ENCODE measurements at places on chromosomes 5 and 9.

DNA sequence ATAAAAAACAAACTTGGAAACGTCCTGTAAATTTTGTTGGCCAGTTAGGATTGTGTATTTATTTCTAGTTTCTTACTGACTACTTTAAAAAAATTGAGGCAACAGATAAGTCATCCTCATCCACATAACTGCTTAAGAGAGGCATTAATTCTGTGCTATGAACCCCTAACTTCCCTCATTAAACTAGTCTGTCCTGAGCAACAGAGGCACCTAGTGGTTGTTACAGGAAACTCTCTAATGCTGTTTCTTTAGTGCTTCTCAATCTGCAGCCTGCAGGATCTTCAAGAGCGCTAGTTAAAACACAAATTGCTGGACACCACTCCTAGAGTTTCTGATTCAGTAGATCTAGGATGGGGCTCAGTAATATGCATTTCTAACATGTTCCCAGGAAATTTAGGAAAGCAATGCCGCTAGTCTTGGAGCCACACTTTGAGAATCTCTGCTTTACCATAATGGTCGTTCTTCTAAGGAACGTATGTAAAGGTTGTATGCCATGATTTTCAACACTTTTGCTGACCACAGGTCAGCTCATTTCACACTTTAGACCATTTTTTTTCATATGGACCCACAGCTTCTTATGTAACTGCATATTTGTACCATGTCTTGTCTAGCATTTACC lies 410.1 kb upstream of the SMARCA2 start:
- no peak for DNase-seq

DNA sequence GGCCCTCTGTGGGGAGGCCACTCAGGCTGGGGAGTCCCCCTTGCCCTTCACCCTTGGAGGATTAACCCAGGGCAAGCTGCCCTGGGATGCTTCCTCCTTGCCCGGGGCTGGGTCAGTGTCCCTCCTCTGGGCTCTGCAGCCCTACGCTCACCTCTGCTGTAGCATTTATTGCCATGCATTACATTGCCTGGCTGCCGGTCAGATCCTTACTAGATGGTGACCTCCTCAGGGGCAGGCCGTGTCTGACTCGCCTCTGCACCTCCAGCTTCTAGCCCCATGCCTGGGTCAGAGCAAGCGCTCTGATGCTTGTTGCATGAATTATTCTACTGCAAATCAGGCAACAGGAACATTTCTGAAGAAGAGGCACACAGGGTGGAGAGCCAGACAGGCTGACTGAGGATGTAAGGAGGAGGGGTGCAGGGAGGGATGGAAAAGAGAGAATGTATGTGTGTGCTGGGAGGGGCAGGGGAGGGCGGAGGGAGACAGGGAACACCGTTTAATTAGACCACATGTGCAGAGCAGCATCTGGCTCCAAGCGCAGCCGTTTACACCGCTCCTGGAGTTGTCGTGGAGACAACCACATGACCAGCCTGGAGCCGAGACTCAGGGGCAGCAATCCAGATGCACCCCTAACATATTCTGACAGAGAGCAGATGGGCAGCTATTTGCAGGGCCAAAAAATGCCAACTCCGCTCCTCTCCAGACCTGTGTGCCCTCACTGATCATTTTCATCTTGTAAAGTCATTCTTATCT lies 117.0 kb downstream of the CRB2 start:
- DNase-seq = no peak

GRCh38 chr5:147699496-147700088 lies 82.9 kb downstream of the JAKMIP2 start:
- DNase-seq = no peak

- DNase-seq = no peak
These were observed 77.1 kb upstream of the CNTLN start for GRCh38 chr9:17057729-17058128.

GRCh38 chr5:147610798-147611197 lies 100.9 kb upstream of the DPYSL3 start:
- no peak for DNase-seq
